ENCODE measurements at places on chromosomes 12 and 14.

DNA sequence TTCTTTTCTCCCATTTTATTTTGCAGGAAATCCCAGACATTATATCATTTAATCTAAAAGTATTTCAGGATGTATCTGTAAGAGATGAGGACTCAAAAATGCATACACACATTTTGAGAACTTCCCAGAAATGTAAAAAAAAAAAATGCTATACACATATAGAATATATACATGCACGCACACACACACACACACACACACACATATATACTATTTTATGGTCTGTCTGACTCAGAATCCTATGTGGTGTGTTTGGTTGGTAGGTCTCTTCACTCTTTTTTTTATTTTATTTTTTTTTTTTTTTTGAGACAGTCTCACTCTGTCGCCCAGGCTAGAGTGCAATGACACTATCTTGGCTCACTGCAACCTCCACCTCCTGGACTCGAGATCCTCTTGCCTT is 65.5 kb downstream of the FBXO34 start:
- DNase-seq, result no peak

GRCh38 chr12:117388951-117389446 is 27.6 kb upstream of the NOS1 start:
- DNase-seq, result no peak

DNA sequence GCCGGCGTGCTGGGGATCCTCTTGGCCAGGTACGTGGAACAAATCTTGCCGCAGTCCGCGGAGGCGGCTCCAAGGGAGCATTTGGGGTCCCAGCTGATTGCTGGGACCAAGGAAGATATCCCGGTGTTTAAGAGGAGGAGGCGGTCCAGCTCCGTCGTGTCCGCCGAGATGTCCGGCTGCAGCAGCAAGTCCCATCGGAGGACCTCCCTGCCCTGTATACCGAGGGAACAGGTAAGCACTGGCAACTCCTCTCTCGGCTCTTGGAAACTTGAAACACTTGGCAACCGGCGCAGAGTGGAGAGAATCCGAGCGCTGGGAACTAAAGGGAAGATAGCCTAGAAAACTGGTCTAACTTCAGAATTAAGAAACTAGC is 1.7 kb downstream of the PDE3A start:
- no peak for DNase-seq

GRCh38 chr12:28883406-28883997 is 265.6 kb upstream of the FAR2 start:
- no peak for DNase-seq

- DNase-seq, result no peak
Measured at GRCh38 chr14:87869619-87870583, 123.1 kb downstream of the GALC start.

- DNase-seq, result no peak
Measured at GRCh38 chr12:116087962-116088361, 189.5 kb downstream of the MED13L start.

DNA sequence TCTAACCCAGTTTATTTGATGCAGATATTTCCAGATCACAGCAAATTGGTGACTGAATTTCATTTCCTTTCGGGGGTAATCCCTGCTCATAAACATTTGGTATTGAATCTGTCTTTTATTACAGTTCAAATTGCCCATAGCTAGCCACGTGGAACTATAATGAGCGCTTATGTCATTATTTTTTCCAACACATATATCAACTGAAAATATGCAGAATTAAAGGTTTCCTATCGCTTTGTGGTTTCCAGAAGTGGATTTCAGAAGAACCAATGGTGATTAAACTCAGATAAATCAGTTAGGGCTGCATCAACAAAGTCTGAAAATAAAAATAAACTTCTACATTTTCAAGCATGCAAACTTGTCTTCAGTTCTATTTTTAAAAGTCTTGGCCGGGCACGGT is 111.9 kb downstream of the PIK3C2G start:
- DNase-seq, result no peak

- DNase-seq, result no peak
Measured at GRCh38 chr14:74302152-74302628, 544 bp downstream of the ABCD4 start.

DNA sequence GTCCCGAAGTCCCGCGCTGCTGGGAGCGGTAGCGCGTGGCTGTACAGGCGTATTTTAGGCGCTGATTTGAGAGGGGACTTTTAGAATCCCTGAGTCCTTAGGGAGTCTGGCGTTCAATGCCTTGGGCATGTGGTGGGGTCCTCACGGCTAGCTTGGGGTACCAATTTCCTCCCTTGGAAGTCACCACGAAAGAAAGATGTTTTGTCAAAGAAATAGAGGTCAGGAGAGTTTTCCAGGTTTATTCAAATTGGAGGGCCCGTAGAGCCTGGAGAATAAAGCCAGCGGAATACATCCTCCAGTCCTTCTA is 63.9 kb downstream of the KLHL28 start:
- no peak for DNase-seq

- DNase-seq, result no peak
Measured at GRCh38 chr14:89707086-89707485, 247.4 kb downstream of the EFCAB11 start.

DNA sequence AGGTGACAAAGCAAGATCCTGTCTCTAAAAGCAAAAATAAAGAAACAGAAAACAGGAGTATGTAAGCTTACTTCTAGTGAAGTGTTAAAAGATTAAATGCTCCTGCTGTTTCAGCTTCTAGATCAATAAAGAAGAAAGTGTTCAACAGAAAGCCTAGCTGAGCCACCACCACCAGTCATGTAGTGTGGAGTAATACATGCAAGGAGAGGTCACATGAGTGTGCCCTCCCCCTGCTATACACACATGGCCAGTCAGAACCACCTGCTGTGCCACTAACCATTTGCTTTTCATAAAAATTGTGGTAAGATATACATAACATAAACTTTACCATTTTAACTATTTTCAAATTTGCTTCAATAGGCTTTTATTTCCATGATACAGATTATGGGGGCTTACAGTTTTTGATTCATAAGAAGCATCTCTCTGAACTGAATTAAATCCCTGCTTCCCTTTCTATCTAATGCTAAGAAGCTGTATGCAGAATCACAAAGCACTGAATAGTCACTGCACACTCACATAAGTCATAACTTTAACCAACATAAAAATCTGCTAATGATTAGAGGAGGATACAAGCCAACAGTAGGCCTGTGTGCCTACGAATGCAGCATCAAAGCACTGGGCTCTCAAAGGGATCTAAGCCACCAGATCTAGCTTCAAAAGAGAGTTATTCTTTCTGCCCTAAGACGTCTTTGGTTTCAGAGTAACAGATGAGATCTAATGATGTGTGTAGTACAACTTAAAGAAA is 515.5 kb downstream of the C12orf50 start:
- no peak for DNase-seq

DNA sequence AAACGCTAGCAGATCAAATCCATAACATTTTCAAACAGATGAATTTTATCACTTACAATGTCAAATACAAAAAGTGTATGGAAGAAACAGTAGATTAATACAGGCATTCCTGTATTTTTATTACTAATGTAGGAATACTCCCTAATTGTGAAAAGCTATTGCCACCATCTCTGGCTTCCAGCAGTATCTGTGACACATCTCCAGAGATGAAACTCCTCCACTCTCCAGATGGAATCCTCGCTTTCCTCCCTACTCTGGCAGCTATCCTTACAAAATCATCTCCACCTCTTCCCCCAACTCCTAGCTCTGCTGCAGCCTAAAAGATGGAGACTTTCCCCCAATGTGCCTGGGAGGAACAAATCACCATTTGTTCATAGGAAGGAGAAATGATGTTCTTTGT is 211.4 kb downstream of the SSPN start:
- no peak for DNase-seq

- DNase-seq, result no peak
Measured at GRCh38 chr12:49824895-49825294, 3.3 kb downstream of the NCKAP5L start.

Measured in stimulated activated CD4-positive, alpha-beta T cell treated with anti-CD3 and anti-CD28 coated beads, Interleukin-2, amount 100 ng/mL, for 24 hours (primary cell).